ENCODE measurements at places on chromosomes 7 and 10. TPM values are rescaled to one million over a fixed set of nuclear protein-coding genes. Genes with fewer than 3 reads are reported as not detected.

Gene FKBP6
- total RNA-seq = not detected

Gene TRIM24
- total RNA-seq = 19.1 TPM

Gene NRG3
- not detected for total RNA-seq

Gene FAM221A
- total RNA-seq = 11.1 TPM

Gene SPDYE8
- not detected for total RNA-seq

Gene SYT15B
- 0.45 TPM for total RNA-seq

Gene ZDHHC4
- total RNA-seq = 40.1 TPM

Gene HTR7
- 0.29 TPM for total RNA-seq

Gene PLEKHS1
- 0.84 TPM for total RNA-seq

Gene GATA3
- 0.48 TPM for total RNA-seq

Gene PRF1
- total RNA-seq = 0.96 TPM

Gene TACR2
- 18.8 TPM for total RNA-seq

Gene GBX1
- total RNA-seq = not detected

Gene PRLHR
- total RNA-seq = not detected

Gene PNLIPRP3
- total RNA-seq = not detected

Gene TMEM176A
- total RNA-seq = 130 TPM

Gene ZP3
- total RNA-seq = 4.8 TPM

Gene OR9A2
- not detected for total RNA-seq

Gene POM121C
- 39.2 TPM for total RNA-seq
